ENCODE measurements at places on chromosomes 16 and 17.
A peak's percentile ranks its signal among the peaks of the same experiment; 100 is the strongest.

DNA sequence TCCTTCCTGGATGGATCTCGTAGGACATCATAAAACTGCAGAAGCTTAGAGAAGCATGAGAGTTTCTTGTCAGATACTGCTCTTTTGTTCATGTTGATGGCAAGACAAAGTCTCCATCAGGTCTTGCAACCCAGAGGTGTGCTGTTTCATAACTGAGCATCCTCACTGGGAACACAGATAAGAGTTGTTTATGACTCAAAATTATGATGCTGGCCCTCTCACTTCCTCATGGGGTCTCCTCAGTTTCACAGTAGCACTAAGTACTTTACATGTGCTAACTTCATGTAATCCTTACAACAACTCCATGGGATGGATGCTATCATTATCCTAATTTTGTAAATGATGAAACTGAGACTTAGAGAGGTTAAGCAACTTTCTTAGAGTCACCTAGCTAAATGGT lies 14.4 kb downstream of the SCPEP1 start:
- no peak for DNase-seq

GRCh38 chr17:55452139-55452790 lies 30.6 kb upstream of the MMD start:
- DNase-seq: peak; percentile 49

GRCh38 chr16:55370762-55371482 lies 46.9 kb downstream of the IRX6 start:
- DNase-seq: peak; percentile 47

- DNase-seq: no peak
These were observed 33.8 kb upstream of the CRISPLD2 start for GRCh38 chr16:84785843-84786581.

DNA sequence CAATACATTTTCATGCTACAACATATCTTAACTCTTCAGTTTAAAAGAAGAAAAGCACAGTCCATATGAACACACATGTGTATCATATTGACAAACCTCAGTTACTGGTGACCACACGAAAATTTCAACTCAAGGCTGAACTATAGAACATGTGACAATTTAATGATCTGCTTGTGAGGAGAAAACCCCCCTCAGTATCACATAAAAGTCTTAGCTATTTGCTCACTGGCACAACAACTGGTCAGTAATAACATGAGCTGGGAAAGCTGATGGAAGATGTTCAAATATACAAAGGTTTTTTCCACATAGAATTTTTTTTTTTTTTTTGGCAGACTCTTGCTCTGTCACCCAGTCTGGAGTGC lies 19.5 kb downstream of the ZNF652 start:
- no peak for DNase-seq

- no peak for DNase-seq
These were observed 43.3 kb upstream of the ULK2 start for GRCh38 chr17:19911033-19911432.

DNA sequence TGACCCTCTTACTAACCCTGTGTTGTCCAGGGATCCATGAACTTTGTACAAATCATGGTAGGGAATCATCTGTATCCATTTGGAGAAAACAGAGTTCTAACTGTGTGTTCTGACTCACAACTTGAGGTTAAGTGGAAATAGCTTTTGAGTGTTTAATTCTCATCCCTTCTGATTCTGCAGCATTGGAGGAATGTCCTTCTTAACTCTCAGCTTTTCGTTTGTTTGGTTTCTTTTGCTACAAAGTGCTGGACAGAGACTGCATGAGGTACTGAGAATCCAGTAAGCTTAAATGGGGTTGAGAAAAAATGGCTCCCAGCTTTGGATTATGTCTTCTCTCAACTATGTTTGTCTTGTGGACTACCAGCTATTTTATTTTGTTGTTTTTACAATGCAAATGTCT lies 352.1 kb upstream of the KIF2B start:
- no peak for DNase-seq

- no peak for DNase-seq
These were observed 51.1 kb downstream of the SRL start for GRCh38 chr16:4190712-4191333.

DNA sequence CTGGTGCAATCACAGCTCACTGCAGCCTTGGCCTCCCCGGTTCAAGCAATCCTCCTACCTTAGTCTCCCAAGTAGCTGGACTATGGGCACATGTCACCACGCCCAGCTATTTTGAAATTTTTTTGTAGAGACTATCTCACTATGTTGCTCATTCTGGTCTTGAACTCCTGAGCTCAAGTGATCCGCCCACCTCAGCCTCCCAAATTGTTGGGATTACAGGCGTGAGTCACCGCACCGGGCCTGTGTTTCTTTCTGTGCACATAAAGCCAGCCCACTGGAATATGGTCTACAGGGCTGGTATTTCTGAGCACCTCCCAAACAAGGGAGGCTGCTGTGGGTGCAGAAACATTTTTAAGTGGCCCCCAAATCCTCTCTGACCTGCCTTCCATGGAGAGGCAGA lies 8.4 kb downstream of the TMEM95 start:
- DNase-seq: no peak
